ENCODE measurements at places on chromosomes 1 and 21.

DNA sequence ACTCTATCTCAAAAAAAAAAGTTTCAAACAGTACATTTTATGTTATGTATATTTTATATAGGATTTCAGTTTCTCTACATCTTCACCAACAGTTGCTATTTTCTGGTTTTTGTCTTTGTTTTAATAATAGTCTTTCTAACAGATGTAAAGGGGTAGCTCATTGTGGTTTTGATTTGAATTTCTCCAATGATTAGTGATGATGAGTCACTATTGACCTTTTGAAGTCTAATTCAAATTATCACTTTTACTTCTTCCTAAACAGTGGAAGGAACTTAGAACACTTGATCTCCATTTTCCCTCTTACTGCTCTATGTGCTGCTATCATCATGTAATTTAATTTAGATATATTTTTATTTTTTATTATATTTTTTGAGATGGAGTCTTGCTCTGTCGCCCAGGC, 31.7 kb upstream of the SHCBP1L start:
- no peak for DNase-seq

GRCh38 chr1:101264697-101265096, 27.9 kb downstream of the S1PR1 start:
- peak; percentile 16 for DNase-seq

GRCh38 chr21:37001441-37001840, 5.1 kb upstream of the RIPPLY3 start:
- no peak for DNase-seq

GRCh38 chr1:51642739-51643142, 25.8 kb downstream of the OSBPL9 start:
- no peak for DNase-seq

DNA sequence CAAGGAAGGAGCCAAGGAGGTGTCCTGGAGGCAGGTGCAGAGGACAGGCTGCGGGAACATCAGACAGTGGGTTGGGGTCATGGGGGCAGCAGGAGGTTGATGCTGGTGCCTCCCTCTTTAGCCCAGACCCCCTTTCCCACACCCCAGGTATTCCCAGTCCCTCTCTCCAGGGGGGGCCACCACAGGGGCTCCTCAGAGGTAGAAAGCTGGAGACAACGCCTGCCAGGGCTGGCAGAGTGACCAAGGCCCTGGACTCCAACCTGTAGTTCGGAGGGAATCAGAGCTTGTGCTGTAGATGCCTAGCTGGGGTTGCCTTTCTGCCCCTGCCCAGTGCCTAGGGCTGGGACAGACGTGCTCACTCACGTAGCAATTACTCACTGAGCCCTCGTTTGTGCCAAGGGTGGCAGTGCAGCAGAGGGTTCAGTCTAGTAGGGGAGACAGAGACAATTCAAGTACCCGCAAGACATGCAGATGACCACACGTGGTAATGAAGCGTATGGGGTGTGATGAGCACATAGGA, 148.2 kb downstream of the PTPRU start:
- DNase-seq: no peak

- no peak for DNase-seq
Measured at GRCh38 chr1:102742426-102742825, 365.9 kb downstream of the COL11A1 start.

GRCh38 chr1:237018896-237019295, 14.7 kb upstream of the MT1HL1 start:
- DNase-seq: no peak

DNA sequence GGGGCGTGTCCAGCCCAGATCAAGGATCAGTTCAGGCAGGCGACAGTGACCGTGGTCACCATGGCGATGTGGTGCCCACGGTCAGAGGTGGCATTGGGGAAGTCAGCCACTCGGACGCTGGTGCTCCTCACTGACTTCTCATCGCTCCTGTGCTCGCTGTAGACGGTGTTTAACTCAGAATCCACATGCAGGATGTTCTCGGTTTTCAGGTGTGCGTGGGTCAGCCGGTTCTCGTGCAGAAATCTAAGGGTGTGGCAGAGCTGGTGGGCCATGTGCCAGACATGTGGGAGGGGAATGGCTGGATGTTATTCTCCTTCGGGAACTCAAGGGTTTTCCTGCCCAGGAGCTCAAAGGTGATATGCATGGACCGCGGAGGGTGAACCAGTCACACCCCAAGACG, 11.7 kb downstream of the OR2AJ1 start:
- no peak for DNase-seq

GRCh38 chr21:41770901-41771624, 4.2 kb upstream of the RIPK4 start:
- DNase-seq: no peak

- DNase-seq: no peak
Measured at GRCh38 chr1:116538544-116538943, 32.3 kb downstream of the CD58 start.

- no peak for DNase-seq
Measured at GRCh38 chr1:228206582-228207351, 1.1 kb upstream of the OBSCN start.

GRCh38 chr21:44482581-44483287, 27.4 kb downstream of the LRRC3 start:
- no peak for DNase-seq

DNA sequence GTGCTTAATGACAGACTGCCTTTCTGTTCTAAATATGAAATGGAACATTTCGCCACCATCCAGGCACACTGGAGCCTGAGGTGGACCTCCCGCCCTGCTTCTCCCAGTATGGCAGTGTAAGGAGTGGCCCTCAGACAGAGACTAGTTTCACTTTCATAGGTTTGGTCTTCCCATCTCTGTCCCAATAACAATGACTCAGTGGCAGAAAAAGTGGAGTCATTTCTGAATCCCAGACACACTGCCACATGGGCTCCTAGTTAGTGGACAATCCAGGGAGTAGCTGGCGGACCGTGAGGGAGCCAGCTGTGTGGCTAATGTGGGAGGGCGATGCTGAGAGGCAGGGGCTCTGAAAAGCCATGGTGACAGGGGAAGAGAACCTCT, 95.6 kb upstream of the TSPAN2 start:
- DNase-seq: no peak

DNA sequence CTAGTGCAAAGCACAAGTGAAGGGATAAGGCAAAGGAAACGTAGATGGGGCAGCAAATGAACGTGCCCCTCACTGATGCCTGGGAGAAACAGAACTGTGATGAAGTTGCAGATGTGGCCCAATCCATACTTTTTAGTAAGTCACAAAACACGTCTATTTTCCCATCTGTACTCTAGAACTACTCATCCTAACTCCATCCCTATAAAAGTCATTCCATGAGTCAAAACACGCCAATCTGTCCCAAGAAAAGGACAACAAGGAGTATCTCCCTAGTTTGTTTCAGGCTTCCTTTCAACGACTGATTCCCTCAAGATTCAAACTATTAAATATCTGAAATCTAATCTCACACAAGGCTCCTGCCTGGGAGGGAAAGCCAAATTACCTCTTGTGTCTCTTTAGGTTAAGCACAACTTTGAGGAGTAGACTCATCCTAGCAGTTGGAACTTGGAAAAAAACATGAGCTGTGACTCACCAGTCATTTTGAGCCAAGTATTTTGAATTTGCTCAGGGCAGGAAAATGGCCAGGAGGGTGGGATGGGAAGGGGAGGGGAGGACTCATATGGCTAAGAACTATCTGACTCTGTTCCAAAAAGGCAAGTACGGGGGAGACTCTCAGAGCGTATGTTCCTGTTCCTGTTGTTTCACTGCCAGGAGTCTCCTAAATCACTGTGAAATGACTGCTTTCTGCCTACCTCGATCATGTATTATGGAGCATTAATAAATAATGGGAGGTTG, 214.5 kb upstream of the CAMK1G start:
- no peak for DNase-seq

DNA sequence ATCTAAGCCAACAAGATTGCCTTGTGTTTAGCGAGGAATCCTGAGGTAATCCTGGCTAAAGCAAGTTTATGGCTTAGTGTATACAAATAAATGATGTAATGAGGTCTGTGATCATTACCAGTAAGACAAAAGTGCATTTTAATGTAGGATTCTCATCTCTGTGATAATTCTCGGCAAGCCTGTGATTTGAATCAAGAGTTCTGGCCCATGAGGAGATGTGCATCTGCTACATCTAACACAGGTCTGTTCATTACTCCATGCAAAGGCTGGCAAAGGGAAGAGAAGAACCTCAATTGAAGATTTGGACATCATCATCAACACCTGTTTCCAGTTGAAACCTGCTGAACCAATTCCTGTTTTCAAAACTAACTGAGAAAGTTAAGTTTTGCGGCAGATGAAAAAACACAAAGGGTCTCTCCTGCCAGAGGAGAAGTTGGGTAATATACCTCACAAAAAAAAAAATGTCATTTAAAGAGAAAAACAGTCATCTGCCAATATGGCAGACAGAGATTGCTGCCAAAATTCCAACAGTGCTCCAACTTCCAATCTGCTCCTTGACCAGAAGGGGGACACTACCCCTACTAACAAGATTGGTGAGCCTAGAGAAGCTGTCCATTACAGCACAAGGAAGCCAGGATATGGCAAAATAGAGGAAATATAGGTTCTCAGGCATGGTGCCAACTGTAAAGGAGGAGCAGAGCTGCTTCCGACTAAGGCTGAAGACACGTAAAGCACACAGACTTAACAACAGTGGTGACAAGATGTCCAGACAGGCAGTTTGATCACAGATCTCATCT, 453.7 kb downstream of the TTLL7 start:
- no peak for DNase-seq

- DNase-seq: no peak
Measured at GRCh38 chr1:170044187-170044586, 30.3 kb downstream of the KIFAP3 start.

GRCh38 chr1:167511374-167511986, 6.8 kb downstream of the CD247 start:
- no peak for DNase-seq

- no peak for DNase-seq
Measured at GRCh38 chr1:166272851-166273250, 106.0 kb upstream of the FAM78B start.

GRCh38 chr21:44817914-44818639, at the start of gene SUMO3:
Gene SUMO3, minus strand, starts transcription at chr21:44818062. Its CDS starts 94 bp downstream, at chr21:44817968.
- DNase-seq: peak; percentile 60

DNA sequence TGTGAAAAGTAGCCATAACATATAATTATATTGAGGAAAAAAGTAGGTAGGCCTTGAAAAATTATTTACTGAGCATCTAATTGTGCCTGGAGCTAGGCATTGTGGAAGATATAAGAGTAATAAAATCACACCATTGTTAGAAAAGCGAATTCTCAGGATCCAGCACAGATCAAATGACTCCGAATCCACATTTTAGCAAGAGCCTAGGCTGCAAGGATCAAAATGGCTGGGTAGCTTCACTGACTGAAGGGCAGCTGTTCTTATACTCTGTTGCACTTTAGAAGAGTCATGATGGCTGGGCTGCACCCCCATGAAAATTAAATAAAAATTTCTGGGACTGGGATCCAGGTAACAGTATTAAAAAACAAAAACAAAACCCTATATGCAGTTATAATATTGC, 67.6 kb upstream of the HMCN1 start:
- DNase-seq: no peak

DNA sequence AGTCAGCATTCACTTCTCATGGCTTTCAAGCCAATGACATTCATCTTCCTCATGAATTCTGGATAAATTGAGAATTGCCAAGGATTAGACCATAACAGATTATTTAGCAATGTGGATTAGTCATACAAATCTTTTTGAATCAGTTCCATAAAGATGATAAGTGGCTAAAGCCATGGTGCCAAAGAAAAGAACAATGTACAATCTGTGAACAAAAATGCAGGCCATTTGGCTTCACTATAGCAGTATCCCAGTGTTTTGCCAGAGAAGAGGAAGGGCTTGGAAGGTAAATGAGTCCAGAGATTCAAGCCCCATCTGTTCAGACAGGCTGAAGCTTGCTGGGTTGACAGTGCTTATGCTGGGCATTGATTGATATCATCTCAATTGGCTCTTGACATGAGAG, 376.4 kb upstream of the LRRC7 start:
- no peak for DNase-seq

DNA sequence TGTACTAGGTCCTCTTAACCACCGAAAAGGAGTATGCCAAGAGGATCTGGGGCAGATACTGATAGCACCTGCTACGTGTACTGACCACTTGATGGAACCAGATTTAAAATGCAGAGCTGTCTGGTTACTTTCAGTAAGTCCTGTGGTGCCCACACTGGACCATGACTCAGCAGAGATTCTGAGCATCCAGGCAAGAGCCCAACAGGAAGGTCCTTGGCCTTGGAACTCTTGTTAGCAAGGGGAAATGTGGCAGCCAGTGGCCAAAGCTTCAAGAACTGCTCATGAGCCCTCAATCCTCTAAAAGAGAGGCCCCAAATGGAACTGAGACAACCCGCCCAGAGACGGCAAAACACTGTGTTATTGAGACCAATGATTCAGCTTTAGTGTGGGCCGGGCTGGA, 4.2 kb upstream of the GJB5 start:
- no peak for DNase-seq

GRCh38 chr1:2541619-2542245, 11.7 kb upstream of the HES5 start:
- DNase-seq: no peak

DNA sequence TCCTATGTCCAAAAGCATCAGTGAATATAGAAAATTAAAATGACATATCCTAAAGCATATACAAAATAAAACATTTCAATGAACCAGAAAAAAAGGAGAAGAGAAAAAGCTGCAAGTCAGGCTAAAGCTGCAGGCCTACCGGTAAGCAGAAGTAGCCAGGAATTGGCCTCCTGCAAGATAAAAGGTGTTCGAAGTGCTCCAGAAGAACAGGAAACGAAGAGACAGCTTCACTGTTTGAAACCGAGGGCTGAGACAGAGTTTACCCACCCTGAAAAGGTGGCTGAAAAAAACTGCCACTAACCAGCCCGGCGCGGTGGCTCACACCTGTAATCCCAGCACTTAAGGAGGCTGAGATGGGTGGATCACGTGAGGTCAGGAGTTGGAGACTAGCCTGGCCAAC, 37.4 kb downstream of the NSL1 start:
- no peak for DNase-seq

DNA sequence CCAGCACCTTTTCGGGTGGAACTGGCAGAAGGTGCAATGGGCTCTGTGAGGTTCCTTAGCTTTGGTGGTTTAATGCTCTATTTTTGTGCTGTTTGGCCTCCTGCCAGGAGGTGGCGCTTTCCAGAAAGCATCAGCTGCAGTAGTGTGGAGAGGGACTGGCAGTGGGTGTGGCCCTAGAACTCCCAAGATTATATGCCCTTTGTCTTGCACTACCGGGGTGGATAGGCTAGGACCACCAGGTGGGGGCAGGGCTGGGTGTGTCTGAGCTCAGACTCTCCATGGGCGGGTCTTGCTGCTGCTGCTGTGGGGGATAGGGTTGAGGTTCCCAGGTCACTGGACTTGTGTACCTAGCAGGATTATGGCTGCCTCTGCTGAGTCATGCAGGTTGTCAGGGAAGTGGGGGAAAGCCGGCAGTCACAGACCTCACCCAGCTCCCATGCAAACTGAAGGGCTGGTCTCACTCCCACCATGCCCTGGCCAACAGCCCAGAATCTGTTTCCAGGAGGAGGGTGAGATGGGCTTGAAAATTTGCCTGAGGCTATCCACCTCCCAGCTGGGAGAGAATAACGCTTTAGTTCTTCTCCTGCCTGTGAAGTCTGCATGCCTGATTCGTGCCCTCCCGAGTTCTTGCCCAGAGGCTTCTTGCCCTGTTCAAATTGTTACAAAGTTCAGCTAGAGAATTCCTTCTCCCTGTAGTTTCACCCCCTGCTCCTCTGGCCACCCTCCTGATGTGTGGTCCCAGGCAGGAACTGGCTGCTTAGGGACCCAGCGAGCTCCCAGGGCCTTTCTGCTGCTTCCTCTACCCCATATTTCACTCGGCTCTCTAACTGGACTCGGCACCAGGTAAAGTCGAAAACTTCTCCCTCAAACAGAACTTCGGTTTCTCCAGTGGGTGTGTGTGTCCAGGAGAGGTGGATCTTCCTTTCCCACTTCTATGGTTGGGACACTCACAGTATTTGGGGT, 76.5 kb upstream of the BTG3 start:
- peak; percentile 27 for DNase-seq

All from tibial nerve (tissue), 4 donors.